ENCODE measurements at places on chromosomes 1 and 21.

- DNase-seq: no peak
Observed at GRCh38 chr1:207815466-207815865, 63.6 kb downstream of the CD46 start.

DNA sequence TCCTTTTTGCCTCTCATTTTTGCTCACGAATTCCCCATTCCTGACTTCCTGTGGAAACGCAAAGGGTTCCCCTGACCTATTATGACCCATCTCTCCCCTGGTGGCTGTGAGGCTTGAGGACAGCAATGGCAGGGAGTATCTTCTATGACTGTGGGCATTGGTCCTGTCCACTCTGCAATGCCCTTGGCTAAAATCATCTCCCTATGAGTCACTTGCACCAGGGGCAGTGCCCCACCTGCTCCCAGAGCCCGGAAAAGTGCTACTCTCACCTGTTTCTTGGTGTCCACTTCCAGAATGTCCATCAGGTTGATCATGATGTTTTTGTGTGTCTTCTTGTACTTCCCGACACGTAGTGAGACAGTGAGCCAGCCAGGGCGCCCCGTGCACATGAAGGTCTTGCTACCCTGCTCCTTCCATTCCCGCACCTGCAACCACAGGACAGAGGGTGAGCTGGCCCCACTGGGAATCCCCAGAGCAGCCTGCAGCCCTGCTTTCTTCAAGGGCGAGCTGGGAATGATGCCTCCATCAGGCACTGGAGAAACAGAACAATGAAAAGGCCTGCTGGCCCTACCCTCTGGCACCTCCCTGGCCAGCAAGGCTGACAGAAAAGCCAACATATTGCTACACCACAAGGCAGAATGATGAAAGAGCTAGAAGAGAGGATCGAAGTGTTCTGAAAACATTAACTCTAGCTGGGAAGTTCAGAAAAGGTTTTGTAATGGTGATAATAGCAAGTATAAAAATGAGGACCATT is 3.5 kb downstream of the DHCR24 start:
- DNase-seq: no peak

GRCh38 chr1:46558141-46558963 is 6.9 kb upstream of the KNCN start:
- no peak for DNase-seq

DNA sequence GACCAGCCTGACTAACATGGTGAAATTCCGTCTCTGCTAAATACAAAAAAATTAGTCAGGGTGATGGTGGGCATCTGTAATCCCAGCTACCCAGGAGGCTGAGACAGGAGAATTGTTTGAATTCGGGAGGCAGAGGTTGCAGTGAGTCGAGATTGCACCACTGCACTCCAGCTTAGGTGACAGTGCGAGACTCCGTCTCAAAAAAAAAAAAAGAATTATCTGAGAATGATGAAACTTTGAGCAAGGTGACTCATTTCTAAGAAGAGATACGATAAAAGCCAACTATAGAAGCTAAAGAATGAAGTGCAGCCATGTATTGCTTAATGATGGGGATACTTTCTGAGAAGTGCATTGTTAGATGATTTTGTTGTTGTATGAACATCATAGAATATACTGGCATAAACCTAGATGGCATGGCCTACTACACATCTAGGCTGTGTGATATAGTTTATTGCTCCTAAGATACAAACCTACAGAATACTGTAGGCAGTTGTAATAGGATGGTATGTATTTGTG is 64.7 kb downstream of the SNRPE start:
- no peak for DNase-seq

DNA sequence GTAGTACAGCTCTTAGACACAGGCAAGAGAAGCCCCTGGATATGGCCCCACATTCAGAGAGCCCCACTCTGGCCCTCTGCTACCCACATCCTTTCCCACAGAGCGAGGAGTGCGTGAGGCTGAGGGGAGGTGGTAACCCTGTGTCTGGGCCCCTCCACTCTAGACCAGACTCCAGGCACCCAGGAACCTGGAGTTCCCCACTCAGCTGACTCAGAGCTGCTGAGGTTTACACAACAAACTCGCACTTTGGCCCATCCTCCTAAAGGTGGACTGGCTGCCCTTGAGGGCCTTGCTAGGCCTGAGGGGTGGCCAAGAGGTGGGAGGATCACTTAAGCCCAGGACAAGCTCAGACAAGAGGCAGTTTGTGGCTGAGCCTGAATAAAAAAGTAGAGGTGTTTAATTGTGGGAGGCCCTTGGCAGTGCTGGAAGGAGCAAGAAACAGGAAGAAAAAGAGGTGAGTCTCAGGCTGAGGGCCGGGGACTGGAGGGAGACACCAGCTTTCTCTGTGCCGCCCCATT is 10.7 kb downstream of the MR1 start:
- peak; percentile 12 for DNase-seq

- DNase-seq: no peak
Observed at GRCh38 chr1:97610102-97610501, 310.7 kb downstream of the DPYD start.

- no peak for DNase-seq
Observed at GRCh38 chr1:213986020-213986924, 1.5 kb upstream of the PROX1 start.

GRCh38 chr1:162026881-162027280 is 3.2 kb upstream of the OLFML2B start:
- DNase-seq: no peak
